ENCODE measurements at places on chromosomes 6 and 20.

DNA sequence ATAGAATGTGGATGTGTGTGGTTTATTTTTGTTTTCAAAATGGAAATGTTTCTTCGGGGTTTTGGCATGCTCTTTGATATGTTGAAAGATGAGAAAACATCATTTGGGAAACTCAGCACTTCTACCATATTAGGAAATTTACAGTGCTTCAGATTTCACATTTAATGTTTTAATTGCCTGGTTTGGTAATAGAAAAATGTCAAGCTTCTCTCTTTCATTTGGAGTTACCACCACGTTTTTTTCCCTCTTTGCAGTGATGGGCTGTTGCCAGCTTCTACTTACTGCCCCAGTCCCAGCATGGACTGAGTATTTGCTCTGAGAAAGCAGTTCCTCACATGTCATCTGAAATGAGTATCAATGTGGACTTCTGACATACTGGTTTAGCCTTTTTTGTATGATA, 267.7 kb downstream of the PRL start:
- DNase-seq = no peak

GRCh38 chr6:3108746-3109414, 9.6 kb upstream of the BPHL start:
- no peak for DNase-seq

DNA sequence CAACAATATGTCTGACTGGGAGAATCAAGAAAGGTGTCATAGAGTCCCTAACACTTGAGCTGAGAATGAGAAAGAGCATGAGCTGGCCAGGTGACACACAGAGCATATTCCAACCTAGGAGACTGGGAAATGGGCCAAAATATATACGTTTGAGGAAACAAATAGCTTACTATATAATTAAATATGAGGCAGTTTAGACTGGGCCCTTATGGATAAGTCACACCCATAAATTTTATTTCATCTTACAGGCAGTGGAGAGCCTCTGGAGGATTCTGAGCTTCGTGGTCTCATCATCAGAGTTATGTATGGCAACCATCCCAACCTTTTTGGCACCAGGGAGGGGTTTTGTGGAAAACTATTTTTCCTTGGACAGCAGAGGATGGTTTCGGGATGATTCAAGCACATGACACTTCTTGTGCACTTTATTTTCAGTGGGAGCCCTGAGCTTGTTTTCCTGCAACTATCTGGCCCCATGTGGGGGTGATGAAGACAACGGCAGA, 12.9 kb upstream of the NQO2 start:
- no peak for DNase-seq

DNA sequence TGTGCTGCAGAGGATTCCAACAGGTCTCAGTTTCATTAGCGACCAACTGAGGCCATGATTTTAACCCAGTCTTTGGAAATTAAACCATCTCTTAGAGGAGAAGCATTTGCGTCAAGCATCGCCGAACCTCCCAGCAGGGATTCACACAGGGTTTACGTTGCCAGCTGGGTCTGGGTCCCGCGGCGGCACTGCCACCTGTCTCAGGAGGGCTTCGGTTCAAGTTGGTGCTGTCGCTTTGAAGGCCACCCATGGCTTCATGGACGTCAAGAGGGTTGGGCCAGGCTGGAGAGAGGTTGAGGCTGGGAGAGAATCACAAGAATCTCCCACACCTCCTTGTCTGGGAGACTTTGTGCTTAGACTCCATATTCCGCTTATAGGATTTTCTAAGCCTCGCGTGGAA, 43.0 kb upstream of the FRMD1 start:
- DNase-seq = no peak

- DNase-seq = peak; percentile 54
These were observed 146.5 kb upstream of the ZNF217 start for GRCh38 chr20:53739799-53740785.

DNA sequence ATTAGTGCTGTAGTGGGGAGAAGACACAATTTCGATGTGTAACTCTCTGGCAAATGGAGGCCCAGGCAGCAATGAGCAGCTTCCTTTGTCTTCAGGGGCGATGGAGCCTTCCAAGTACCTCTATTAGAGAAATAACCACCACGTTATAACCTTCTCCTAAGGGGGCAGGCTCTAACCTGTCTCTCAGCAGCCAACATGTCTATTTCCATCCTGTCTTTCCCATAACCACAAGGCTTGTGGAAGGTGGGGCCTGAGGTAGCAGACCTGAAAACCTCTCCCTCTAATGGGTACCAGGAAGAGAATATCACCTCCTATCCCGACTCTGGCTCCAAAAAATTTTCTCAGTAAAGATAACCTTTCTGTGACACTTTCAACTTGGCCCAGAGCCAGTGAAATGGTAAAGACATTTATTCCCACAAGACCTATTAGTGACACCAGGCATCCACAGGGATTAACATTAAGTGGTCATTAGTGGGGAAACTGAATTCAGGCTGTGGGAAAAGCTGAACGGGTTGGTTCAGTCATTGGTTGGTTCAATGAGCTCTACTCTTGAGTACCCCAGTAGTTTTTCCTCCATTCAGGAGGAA, 4.0 kb downstream of the PEX6 start:
- DNase-seq = no peak

DNA sequence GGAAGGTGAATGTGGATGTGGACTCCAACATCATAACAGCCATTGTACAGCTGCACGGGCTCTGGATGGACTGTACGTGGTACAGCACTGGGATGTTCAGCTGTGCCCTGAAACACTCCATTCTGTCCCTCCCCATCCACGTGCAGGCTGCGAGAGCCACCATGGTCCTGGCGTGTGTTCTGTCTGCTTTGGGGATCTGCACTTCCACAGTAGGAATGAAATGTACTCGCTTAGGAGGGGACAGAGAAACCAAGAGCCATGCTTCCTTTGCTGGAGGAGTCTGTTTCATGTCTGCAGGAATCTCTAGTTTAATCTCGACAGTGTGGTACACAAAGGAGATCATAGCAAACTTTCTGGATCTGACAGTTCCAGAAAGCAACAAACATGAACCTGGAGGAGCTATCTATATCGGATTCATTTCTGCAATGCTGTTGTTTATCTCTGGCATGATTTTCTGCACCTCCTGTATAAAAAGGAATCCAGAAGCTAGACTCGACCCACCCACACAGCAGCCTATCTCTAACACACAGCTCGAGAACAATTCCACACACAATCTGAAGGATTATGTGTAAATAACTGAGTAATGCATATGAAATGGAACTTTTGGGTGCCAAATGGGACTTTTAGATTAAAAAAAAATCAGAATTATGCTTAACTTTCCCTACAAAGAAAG, 12.1 kb downstream of the CLDN20 start:
- no peak for DNase-seq

DNA sequence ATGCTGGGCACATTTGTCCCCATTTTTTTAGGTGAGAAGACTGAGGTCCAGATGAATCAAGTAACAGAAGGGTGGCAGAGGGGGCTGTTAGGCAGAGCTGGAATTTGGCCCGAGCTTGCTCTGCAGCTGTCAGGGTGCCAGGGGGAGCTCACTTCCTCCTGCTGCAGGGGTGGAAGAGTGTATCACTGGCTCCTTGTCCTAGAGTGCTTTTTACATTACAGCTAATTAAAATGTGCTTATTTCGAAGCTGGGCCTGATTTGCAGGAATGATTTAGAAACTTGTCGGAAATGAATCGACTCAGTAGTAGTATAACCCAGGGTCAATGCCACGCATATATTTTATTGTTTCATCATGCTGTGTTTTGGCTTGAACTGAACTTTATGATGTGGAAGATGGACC, 11.1 kb downstream of the TOX2 start:
- DNase-seq = no peak

DNA sequence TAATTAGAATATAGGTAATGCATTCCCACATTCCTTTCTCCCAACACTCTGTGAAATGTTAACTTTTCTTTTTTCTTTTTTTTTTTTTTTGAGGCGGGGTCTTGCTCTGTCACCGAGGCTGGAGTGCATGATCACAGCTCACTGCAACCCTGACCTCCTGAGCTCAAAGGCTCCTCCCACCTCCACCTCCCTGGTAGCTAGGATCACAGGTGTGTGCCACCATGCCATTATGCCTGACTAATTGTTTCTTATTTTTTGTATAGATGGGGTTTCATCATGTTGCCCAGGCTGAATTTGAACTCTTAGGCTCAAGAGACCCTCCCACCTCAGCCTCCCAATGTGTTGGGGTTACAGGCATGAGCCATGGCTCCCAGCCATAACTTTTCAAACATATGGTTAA, 135.7 kb upstream of the SHLD1 start:
- DNase-seq = no peak

GRCh38 chr20:55761100-55761499, 244.2 kb downstream of the CBLN4 start:
- no peak for DNase-seq

DNA sequence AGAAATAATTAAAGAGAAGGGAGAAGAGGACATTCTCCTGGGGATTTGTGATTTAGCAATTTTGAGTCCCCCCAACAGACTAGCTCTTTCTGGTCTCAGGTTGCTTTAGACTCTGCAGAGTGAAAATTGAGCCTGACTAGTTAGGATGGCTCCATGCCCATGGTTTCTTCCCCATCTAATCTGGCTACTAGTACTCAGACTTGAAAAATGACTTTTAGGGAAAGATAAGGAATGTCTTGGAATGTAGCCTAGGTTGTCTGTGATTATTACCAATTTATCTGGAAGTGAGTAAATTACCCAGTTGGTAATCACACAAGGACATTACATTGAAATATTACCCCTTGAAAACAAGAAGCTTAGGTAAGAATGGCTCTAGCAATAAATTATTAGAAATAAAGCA, 4.2 kb downstream of the BEND6 start:
- no peak for DNase-seq

- DNase-seq = no peak
These were observed 52.9 kb upstream of the FABP7 start for GRCh38 chr6:122726649-122727048.

DNA sequence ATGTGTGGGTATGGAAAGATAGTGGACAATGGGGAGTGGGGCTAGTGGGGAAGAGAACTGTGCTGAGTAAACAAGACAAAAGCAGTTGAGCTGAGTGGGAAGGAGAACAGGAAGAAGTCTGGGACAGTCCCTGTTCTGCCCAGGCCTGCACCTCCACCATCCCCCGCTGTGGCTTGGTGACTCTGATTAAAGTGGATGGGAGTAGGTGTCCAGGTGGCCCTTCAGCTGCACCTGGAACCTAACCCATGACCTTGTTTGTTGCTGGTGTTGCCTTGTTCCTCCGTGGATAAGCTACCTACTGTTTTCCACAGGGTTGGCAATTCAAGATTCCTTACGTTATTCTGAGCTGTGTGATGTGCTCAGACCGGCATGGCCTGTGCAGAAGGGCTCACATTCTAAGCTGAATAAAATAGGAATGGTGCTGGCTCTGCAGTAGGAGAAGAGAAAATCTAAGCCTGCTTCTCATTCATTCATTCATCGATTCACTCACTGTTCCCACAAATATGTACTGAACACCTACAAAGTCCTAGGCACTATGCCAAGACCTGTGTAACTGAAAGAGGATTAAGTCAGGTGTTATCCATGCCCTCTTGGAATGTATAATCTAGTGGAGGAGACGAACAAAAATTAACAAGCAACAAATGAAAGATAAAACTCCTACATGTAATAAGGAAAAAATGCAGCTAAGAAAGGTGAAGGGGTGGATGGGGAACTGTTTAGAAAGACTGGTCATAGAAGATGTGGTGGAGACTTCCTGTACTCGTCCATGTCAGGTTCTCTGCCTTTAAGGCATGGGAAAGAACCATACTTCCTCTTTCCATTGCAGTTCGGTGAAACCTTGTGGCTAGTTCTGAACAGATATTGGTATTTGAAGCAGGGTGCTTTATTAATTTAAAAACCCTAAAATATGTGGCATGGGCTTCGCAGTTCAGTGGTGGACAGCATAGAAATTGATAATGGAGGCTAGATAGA, 10.1 kb upstream of the CALHM6 start:
- DNase-seq = no peak

GRCh38 chr6:26016963-26017631, 54.5 kb downstream of the TRIM38 start:
- no peak for DNase-seq

GRCh38 chr6:104969108-104969507, 12.2 kb downstream of the LIN28B start:
- DNase-seq = no peak

- DNase-seq = no peak
These were observed 49.1 kb upstream of the OPRM1 start for GRCh38 chr6:153989989-153990388.

DNA sequence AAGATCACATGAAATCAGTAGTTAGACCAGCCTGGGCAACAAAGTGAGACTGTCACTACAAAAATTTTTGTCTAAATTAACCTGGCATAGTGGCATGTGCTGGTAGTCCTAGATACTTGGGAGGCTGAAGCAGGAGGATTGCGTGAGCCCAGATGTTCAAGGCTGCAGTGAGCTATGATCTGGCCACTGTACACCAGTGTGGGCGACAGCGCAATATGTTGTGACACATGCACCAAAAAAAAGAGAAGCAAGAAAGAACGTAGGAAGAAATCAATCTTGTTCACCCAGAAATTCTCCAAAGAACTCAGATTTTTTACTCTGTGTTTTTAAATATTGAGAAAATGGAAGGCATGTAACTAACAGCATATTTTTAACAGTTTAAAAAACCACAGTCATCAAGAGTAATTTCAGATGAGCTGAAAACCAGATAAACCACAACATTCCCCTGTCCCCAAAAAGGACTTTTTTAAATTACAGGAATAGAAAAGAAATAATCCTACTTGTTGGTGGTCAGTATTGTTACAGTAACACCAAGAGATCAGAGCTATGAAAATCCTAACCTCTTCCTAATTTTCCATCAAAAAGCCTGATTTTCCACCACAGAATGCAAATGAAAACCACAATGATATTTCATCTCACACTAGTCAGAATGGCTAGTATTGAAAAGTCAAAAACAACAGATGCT, 240.2 kb downstream of the KHDC1L start:
- DNase-seq = no peak

DNA sequence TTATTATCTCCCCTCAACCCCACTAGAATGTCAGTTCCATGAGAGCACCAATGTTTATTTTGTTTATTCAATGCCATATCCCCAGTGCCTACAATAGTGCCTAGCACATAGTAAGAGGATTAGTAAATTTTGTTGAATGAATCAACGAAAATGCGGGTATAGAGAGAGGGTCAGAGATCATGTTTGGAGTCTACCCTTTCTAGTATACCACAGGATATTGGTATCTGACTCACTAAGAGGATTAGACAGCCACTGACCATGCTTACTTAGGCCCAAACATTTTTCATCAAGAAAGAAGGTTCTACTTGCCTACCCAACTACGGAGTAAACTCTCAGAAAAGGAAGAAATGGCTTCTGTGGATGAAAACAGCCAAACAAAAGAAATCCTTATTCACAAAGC, 356.8 kb downstream of the BTBD9 start:
- no peak for DNase-seq

GRCh38 chr6:128036808-128037570, 136.1 kb upstream of the THEMIS start:
- no peak for DNase-seq

- no peak for DNase-seq
These were observed 85.4 kb upstream of the RALY start for GRCh38 chr20:33908336-33908735.

GRCh38 chr6:111565326-111566221, 40.1 kb downstream of the TRAF3IP2 start:
- DNase-seq = peak; percentile 35

DNA sequence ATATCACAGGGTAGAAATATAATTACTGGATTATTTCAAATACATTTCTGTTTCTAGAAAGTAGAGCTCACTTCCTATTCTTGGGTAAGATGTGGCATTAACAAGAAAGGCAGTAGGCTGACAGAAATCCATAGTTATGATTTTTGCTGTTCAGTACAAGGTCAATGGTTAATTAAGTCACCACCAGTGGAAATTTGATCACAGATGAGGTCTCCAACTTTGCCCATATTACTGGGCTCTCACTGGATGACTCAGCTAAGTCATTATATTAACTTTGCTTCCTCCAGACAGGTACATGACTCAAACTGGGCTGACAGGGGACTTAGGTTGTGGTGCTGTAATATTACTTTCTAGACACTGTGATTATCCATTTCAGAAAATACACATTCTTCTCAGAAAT, 212.4 kb downstream of the GRIK2 start:
- DNase-seq = no peak

All from NCI-H1930 (cell line).